WERI-Rb-1 (cell line): ENCODE measurements at places on chromosomes 13 and 19.

- no peak for DNase-seq
Measured at GRCh38 chr13:111881700-111882099, 185.2 kb upstream of the SOX1 start.

DNA sequence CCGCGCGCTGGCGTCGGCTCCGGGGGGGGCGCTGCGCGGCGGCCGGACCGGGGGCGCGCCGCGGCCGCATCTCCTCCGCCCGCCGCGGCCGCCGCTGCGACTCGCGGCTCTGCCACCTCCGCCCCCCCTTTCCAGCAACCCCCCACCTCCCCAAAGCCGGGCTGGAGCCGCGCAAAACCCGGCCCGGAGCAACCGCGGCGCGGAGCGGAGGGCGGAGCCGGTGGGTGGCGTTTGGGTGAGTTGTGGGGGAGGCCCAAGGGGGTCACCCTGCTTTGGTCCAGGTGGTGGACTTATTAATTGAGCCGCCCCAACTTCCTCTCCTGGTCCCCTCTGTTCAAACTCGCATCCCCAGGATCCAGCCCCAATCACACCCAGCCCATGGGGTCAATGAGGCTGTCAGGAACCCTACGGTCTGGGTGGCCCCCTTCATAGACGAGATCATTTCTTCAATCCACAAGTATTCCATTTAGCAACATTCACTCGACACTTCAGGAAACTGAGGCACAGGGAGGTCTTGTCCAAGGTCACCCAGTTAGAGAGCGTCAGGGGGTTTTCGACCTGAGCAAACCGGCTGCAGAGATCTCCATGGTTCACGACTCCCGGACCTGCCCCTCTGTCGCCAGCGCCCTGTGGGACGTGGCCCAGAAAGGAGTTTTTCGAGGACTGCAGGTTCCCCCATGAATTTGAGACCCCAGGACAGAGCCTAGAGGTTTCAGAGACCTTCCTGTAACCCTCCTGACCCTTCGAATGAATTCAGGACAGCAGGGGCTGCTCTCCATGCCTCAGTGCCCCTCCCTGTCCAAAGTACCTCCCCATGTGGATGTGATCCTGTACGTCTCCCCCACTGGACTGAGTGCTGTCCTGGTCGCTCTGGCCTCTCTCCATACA lies 22.4 kb upstream of the SEMA6B start:
- DNase-seq: peak; percentile 66

GRCh38 chr19:15595069-15595468 lies 19.9 kb upstream of the CYP4F8 start:
- no peak for DNase-seq

DNA sequence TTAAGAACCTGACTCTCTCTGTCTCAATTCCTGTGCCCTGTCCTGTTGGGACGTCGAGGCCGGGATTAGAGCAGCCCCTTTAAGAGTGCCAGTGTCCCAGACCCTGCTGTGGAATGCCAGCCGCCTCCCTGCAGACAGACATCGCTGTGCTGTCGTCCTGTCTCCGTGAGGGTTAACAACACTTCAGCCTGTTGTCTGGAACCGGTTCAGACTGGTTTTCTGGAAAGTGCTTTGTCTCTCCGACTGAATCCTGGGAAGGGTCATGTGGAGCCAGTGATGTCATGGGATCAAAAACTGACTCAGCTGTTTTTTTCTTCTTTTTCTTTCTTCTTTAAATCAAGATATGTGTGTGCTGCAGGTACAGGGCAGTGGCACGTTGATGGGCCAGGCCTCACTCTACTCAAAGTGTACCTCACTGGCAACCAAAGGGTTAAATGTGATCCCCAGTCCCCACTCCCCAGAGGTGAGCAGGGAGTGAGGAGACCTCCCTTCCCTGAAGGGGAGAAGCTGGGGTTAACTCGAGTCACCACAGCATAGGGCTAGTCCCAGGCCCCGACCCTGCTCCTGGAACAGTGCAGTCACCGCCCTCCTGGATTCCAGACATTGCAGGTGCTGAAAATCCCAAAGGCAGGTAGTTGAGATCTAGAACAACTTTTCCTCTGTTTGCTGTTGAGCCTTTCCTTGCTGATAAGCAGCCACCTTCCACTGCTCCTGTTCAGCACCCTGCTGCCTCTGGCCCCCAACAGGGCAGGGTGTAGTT lies 50.8 kb downstream of the TSSK6 start:
- no peak for DNase-seq

GRCh38 chr19:34409189-34410164 lies 5.3 kb downstream of the PDCD2L start:
- DNase-seq: no peak
